ENCODE measurements at places on chromosomes 1 and 21.
A peak's percentile ranks its signal among the peaks of the same experiment; 100 is the strongest.

DNA sequence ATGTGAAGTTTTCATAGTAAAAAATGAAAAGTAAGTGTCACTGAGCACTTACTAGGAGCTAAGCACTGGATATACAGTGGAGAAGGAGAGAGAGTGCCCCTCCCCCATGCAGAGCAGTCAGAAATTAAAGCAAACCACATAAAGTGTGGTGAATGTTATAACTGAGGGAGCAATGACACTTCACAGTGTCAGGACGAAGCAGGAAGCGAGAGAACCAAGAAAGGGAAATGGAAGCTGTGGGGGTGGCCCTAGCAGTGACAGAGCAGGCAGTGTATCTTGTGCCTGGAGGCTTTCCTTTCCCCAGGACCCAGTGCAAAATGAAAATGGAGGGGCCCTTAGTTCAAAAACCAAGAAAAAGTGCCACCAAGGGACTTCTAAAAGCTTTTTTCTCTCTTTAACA, 21.5 kb upstream of the RCAN3 start:
- no peak for DNase-seq

DNA sequence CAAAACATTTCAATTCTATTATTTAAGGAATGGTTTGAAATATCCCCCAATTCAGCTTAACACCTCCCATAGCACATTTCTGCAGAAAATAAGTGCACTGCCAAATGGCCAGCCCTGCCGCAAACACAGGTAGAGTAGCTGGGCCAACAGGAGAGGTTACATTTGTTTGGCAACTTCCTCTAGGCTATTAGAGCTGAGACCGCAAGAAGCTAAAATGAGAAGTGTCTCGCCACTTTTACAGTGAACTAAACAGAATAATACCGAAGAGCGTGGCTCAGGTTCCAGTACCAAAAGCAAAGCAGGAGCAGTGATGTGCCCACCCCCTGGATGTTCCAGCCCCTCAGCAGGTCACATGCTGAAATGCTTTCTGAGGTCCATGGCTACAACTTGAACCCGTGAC, 154.5 kb upstream of the PKN2 start:
- no peak for DNase-seq

GRCh38 chr21:43944078-43944633, 68.0 kb upstream of the TRAPPC10 start:
- no peak for DNase-seq

- no peak for DNase-seq
These were observed 21.4 kb downstream of the TGFB2 start for GRCh38 chr1:218366322-218367052.

- DNase-seq: no peak
These were observed 27.1 kb downstream of the PRDX6 start for GRCh38 chr1:173504268-173504667.

DNA sequence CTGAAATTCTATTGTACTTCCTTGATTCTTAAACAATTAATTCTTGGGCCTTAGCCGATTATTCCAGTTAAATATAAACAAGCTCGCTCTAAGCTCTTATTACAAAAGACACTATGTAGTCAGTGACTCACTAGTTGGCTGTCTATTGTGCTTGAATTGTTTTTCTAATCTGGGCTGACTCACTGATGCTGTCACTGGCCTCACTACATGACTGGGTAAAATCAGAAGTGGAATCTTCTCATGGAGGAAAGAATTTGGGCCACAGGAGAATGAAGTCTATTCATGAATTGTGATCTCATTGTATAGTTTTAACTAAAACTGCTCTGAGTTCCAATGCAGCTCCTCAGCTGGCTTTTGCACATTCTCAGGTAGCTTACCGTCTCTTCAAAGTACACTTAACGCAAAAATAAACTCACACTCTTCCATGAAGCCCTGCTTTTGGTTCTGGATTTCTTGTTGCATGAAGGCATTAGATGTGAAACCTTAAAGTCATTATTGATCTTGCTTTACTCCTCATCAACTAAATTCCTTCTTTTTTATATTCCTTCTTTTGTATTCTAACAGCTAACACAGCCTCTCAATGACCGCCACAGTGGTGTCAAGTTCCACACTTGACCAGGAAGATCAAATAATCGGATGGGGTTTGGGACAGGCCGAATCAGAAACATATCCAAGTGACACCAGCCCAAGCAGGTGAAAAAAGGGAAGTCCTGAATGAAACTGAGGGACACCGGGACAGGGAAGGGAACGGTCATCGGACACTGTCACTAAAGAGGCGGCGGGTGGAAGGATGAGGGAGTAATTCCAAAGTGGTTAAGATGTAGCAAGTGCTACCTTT, 80.9 kb upstream of the LBR start:
- DNase-seq: no peak

DNA sequence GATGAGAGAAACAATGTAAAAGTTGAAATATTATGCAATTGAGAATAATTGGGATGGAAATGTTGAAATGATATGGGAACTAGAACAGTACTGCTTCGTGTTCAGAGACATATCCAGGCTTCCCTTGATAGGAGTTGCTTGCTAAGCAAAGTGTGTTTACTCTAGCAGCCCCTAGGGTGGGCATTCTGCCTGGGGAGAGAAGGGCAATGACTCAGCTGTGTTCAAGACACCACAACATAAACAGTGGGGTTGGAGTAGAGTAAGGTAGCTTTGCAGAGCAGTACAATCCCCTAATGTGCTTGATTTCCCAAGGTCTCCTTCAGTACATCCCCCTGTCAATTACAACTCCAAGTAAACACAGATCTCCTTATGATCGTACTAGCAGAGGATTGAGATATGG, 4.8 kb upstream of the PCNX2 start:
- DNase-seq: no peak

DNA sequence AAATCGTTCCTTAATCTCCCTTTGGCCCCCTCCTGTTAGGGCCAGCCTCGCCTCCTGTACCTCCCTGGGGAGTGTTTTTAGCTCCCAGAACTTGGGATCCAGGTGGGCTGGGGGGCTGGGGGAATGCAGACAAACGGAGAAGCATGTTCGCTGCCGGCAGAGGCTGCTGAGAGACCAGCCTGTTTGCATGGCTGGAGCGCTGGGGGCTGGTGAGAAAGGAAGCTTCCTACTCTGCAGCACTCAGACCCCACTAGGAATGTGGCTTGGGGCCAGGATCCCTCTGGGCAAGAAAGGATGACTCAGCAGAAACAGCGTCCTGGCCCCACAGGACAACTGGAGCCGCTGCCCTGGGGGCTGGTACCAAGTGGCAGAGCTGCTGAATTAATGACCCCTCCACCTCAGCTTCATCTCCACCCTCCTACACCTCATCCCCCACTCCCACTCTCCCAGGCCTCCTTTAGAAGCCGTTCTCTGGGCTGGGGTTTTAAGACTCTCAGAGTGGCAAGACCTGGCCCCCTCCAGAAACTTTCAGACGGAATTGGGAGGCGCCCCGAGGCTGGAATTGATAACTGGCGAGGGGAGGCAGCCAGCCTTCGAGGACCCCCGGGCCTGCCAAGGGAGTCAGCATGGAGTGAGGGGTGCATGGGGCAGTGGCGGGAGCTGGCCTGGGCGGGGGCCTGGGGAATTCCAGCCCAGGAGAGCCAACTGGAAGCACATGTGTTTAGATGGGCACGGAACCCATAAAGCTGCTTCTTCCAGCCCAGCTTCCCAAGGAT, 28.5 kb upstream of the EPS8L3 start:
- no peak for DNase-seq

DNA sequence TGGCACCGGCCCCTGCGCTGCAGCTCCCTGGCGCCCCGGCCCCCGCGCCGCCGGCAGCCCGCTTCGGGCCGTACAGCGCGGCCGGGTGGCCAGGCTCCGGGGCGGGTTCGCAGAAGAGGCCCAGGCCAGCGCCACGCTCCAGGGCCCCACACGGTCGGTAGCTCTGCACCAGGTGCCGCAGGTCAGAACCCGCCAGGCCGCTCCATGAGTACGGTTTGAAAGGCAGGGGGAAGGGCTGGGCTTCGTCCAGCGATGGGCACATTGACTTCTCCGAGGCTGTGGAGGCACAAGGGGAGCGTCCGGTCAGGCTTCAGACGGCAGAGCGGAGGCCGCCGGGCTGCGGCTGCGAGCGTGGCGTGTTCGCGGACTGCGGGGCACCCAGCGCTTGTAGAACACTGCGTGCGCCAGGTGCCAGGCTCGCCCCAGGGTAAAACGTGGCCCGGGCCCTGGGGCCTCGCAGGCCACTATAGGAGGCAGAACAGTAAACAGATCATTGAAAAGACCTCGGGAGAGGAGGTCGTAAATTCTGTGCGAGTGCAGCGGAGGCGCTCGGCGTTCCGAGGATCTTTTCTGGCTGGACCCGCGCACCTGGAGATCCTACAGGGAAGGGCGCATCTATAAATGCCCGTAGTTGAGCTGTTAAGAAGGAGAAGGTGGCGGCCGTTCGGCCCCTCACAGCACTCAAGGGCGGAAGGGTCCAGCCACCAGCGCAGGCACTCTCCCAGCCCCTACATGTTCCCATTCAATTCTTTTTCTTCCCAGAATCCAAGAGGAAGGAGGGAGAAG, 5.7 kb downstream of the GFI1 start:
- DNase-seq: no peak

DNA sequence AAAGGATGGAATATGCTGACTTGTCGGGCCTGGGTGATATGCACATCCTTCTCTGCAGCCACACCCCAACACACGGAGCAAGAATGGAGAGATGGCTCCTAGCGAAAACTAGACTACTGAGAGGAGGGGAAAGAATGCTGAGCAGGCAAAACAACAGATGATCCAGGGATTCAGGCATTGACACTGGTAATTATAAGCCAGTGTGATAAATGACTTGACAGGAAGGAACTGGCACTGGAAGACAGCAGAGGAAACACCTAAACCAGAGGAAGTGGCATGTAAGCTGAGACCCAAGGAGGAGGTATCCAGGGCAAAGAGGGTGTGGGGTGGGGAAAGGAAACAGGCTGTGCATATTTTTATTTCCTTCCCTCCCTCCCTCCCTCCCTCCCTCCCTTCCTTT, 31.7 kb upstream of the KHDRBS1 start:
- peak; percentile 21 for DNase-seq

DNA sequence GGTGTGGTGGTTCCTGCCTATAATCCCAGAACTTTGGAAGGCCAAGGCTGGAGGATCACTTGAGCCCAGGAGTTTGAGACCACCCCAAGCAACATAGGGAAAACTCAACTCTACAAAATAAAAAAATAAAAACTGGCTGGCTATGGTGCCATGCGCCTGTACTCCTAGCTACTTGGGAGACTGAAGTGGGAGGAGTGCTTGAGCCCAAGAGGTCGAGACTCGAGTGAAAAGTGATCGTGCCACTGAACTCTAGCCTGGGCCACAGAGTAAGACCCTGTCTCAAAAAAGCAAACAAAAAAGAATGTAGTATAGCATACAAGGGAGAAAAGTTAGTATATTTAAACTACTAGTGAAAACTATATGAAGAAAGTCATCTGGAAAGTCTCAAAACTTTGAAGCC, 66.7 kb downstream of the ARID4B start:
- no peak for DNase-seq

GRCh38 chr1:209411491-209411929, 172.0 kb upstream of the CAMK1G start:
- DNase-seq: no peak

DNA sequence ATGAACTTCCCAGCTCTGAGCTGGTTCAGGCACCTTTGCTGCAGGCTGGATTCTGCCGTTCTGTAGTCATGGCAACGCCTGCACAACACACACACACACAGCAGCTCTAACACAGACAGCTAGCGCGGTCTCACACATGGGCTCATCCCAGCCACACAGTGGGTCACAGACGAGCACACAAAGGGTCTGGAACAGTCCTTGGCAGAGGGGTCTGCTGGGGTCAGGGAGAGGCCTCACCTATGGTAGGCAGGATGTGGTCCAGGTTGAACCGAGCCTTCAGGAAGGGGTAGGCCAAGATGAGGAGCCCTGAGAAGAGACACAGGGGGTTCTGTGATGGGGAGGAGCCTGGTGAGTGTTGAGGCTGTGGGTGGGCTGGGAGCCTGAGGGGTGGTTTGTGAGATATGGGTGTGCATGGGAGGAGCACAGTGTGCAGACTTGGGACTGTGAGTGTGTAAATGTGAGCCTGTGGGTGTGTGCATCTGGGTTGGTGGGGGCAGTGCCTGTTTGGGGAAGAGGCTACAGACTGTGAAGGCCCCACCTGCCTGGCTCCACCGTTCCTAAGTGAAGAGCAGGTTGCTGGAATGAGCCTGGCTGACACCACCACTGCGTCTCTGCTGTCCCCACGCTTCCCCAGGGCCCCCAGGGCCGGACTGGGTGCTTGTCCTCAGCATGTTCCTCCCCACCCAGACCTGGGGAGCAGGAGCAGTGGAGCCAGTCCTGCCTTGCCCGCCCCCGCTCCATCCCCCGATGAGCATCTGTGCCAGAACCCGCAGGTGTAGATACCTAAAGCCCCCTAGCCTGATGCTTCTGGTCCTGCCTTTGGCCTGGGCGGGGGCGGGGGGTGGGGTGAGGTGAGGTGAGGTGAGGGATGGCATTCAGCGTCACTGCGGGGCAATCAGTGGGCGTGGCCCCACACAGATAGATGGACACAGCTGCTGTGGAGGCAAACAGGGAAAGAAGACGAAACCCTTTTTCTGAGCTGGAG, 1.5 kb downstream of the KNCN start:
- no peak for DNase-seq

GRCh38 chr1:19435181-19435580, 50.2 kb downstream of the CAPZB start:
- DNase-seq: no peak

DNA sequence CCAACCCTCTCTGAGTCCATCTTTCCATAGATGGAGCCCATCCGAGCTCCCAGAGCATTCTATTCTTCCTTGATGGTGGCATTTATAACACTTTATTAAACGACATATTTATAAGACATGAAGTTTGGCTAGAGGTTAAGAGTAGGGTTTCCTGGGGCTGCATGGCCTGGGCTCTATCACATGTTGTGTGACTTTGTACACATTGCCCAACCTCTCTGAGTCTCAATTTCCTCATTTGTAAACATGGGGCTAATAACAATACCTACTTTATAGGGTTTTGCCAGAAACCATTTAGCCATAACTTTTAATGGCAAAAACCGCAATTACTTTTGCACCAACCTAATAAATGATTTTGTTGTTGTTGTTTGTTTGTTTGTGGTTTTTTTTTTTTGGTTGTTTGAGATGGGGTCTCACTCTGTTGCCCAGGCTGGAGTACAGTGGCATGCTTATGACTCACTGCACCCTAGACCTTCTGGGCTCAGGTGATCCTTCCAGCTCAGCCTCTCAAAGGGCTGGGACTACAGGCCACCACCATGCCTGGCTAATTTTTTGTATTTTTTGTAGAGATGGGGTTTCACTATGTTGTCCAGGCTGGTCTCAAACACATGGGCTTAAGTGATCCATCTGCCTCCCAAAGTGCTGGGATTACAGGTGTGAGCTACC, 13.9 kb upstream of the ASAP3 start:
- DNase-seq: no peak

- peak; percentile 52 for DNase-seq
These were observed 4.0 kb downstream of the HAO2 start for GRCh38 chr1:119372503-119373086.
